Stimulated activated CD4-positive, alpha-beta T cell treated with anti-CD3 and anti-CD28 coated beads, Interleukin-1b, Interleukin-23, amount 100 ng/mL, for 24 hours (primary cell): ENCODE measurements at places on chromosomes 5 and 9.

- DNase-seq: no peak
Measured at GRCh38 chr9:2493109-2493508, 128.5 kb upstream of the VLDLR start.

GRCh38 chr9:74554751-74555419 is 57.8 kb downstream of the RORB start:
- no peak for DNase-seq

DNA sequence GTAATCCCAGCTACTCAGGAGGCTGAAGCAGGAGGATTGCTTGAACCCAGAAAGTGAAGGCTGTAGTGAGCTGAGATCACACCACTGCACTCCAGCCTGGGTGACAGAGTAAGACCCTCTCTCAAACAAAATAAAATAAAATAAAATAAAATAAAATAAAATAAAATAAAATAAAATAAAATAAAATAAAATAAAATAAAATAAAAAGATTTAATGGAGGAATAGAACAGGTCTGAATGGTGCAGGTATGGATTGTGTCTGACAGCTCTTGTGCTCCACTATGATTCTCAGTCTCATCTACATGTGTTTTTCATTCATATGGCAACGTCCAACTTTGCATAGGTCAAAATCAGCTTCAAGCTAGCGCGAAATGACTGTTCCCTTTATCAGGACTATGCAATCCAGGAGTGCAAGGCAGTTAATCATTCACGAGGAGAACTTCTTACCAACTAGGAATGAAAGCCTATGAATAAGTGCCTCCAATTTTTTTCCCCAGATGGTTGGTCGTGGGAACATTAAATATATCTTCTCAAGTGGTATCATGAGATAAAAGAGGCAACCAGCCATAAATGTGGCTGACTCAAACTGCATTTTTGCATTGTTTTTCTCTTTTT is 1392.3 kb upstream of the CDH9 start:
- no peak for DNase-seq

DNA sequence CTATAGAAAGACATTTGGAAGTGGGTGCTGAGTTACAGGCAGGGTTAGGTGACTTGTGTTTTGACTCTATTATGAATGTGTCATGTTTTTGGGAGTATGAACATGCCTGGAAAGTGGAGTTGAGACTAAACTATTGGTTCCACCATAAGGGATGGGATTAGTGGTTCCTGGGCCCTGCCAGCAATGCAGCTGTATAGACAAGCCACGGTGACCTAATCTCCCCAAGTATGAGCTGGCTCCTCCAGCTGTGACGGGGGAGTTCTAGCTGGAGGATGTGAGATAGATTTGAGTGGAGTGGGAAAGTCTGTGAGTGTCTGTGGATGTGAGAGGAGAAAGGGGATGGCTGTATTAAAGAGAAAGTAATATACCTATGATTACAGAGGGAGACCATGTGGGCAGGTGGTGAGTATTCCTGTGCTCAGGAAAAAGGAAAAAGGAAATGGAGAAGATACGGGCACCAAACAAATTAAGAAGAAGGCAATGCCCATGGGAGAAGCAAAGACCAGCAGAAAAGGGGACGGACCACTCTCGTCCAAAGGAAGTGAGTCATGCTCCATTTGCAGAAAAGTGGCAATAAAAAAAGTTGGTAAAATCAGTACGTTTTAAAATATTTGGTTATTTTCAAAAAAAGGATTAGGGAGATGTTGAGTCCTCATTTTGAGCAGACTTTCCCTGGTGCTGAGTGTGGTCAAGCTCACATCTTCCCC is 48.3 kb upstream of the ICE1 start:
- no peak for DNase-seq

DNA sequence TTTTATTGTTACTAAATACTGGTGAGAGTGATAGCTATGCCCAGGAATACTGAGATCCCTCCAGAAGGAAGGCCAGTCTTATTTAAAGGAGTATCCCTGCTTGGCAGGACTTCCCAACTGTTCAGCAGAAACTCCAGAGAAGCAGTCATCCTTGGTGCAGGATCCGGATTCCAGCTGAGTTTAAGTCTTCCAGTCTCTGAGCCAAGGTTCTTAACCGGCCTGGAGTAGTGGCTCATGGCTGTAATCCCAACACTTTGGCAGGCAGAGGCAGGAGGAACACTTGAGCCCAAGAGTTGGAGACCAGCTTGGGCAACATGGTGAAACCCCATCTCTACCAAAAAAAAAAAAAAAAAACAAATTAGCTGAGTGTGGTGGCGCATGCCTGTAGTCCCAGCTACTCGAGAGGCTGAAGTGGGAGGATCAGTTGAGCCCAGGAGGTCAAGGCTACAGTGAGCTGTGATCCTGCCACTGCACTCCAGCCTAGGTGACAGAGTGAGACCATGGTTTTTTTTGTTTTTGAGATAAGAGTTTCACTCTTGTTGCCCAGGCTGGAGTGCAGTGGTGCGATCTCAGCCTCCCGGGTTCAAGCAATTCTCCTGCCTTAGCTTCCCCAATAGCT is 7.6 kb downstream of the NAIF1 start:
- no peak for DNase-seq

GRCh38 chr9:116942593-116943061 is 255.5 kb downstream of the TRIM32 start:
- DNase-seq: no peak

- no peak for DNase-seq
Measured at GRCh38 chr9:73118898-73119554, 32.6 kb upstream of the ANXA1 start.

DNA sequence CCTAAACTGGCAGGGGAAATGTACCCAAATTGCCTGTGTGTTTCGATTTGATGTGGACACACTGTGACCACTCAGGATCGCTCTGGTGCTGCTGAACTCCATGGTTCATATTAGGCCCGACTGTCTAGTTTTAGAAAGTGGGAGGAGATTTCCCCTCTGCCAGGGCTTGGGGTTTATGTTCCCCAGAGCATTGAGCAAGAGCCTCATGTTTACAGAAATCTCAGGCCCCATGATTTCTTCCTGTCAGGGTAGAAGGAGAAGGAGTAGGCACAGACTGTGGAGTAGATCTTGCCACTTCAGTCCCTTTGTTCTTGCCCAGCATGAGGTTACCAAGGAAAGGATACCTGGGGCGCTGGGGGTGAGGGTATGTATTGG is 40.8 kb upstream of the GLRX start:
- DNase-seq: no peak

DNA sequence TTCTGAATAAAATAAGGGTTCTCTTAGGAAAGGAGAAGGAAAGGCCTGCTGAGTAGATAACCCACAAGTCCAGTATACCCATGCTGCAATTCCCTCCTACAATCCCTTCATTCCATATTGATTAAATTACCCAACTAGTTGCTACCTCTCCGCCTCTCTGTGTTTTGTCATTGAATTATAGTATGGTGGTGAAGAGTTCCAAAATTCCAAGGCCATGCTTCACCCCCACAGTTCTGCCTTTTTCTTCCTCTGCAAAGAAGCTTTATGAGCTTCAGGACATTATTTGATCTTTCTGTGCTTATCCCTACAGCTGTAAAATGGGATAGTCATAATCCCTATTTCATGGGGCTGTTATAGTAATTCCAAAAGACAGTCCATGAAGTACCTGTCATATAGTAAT is 215.6 kb downstream of the ACTL7B start:
- DNase-seq: no peak

DNA sequence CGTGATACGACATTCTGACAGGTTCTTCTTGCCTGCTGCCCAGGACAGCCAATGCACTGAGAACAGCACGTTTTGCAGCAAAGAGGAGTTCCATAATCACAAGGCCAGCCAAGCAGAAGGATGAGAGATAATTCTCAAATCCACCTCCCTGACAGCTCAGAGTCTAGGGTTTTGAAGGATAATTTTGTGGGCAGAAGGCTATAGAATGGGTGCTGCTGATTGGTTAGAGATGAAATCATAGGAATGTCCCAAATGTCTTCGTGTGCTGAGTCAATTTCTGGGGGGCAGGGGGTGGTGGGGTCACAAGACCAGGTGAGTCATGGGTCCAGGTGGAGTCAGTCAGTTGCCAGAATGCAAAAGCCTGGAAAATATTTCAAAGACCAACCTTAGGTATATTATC is 175.5 kb upstream of the SLC30A5 start:
- DNase-seq: no peak
